ENCODE measurements at places on chromosomes 5 and 9.

- DNase-seq: peak; percentile 32
Measured at GRCh38 chr9:11352612-11353011, 739.8 kb upstream of the PTPRD start.

- DNase-seq: no peak
Measured at GRCh38 chr9:125486152-125486508, 220.9 kb downstream of the MAPKAP1 start.

DNA sequence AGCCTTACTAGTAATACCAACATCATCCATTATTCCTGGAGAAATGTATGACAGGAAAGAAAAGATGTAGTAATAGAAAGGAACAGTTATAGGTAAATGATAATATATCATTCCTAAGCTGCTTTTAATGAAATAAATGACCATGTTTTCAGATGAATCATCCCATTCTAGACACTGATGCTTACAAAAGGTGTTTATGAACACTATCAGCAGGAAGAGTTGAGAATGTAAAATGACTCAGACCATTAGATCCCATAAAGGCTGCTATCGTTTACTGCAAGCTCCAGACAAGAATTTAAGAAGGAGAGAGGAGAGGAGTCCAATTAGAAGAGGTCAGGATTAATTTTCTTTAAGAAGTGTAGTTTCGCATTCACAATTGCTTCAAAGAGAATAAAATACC lies 1033.5 kb downstream of the EFNA5 start:
- DNase-seq: no peak

DNA sequence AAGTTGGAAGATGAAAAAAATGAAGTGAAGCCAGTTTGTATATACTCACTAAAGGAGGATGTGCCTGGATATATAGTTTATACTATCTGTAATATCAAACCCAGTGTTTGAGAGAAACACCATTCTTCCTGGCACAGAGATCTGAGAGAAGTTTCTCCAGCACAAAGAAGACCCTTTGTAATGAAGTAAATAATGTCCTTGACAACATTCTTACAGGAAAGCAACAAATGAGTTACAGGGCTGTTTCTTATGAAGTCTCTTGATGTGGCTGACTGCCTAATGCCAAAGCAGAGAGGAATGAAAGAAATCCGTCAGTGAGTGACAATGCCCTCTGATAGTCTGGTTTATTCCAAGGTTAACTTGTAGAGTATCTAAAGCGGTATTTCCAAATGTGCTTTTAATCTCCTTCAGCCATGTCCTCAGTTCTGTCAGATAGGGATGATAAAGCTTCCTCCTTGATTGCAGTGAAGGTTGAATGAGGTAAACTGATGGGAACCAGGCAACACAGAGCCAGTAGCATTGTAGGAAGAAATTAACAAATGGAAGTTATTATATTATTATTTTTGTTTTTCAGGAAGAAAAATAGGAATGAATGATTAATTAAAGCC lies 123.1 kb upstream of the ZNF608 start:
- DNase-seq: no peak

GRCh38 chr9:33924978-33925797 lies 108.2 kb downstream of the UBE2R2 start:
- no peak for DNase-seq

- no peak for DNase-seq
Measured at GRCh38 chr9:112011051-112011620, 114.5 kb downstream of the UGCG start.

DNA sequence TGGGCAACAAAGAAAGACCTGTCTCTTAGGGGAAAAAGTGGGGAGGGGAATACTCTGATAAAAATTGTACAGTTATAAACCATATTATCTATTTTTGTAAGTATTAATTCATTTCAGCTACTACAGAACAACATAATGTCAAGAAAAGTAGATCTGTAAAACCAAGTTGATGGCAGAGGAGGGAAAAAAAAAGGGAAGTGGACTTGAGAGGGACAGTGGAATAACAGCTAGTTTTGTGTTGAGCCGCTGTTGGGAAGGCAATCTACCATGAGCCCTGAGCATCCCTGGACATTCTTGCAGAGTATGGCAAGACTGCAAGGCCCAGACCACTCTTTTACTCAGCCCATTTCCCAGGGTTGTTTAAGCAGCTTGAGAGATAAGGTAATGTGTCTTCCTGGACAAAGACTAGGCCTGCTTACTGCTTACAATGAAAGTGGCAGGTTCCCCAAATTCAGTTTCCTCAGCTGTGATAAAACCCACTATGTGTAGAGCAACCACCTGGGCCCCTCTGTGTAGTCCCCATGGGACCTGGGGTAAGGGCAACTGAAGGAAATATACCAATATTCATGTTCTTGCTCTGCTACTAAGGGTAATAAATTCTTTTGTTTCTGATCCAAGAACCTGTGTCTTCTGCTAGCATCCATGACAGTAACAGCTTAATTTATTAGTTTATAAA lies 25.0 kb downstream of the CEP120 start:
- no peak for DNase-seq

GRCh38 chr5:80399526-80400239 lies 8.2 kb upstream of the ZFYVE16 start:
- no peak for DNase-seq

DNA sequence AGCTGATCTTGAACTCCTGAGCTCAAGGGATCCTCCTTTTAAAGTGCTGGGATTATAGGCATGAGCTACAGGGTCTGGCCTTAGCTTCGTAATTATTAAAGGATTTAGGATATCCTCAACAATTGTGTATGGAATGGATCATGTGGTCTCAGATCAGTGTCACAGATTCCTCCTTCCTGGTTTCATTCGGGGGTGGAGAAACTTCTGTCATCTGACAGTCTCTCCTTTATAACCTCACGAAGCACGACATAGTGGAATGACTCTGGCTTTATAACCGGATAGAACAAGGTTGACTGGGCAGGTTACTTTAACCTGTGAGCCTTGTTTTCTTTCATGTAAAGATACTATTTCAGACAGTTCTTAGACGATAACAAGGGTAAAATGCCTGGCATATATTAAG lies 4.4 kb upstream of the GNG10 start:
- no peak for DNase-seq

DNA sequence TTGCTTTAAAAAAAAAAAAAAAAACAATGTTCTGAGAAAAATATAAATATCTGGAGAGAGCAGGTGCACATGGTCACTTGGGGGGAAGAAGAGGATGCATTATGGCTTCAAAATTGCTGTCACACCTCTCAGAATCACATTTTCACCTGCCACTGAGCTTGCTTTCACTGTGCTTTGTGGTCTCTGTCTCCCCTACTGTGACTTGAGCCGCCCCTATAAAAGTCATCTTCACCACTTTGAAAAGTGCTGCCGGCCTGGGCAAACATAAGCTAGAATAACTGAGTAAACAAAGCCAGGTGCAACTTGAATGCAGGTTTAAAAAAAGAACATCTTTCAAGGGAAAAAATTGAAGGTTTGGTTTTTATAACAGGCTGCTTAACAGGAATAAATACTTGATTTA lies 368.1 kb upstream of the GRIA1 start:
- DNase-seq: peak; percentile 100

GRCh38 chr5:10387690-10388089 lies 34.2 kb downstream of the MARCHF6 start:
- DNase-seq: no peak

GRCh38 chr5:160685219-160685618 lies 166.8 kb downstream of the ATP10B start:
- DNase-seq: no peak

DNA sequence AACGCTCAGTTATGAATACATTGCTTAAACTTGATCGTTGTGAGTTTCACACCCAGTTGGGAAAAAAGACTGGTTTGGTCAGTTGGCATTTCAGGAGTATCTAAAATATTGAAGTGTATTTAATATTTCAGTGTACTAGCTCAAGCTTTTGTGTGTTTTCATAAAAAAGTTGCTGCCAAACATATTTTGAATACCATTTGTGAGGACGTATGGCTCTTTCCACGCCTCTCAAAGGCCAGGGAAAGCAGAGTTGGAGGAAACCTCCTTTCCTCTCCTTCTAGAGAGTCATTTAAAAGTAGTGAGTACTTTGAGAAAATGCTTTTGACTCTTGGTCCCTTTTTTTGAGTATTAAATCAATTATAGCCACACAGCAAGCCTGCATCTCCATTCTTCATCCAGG lies 43.2 kb upstream of the ANKRD33B start:
- no peak for DNase-seq

DNA sequence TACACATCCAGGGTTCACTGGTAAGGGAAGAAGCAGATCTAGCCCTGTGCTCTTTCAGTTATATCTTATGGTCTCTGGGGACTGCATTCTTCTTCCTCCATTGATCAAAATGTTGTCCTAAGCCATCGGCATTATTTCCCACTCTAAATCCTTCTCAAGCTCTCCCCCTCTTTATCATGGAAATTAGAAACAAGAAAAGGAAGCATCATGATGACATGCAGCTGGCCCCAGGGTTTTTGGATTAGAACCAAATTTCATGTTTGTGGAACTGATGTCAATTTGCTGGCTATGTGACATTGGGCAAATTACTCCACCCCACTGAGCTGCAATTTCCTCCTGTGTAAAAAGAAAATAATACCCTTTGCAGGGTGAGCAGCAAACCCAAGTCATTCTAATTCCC lies 39.5 kb downstream of the MFAP3 start:
- peak; percentile 98 for DNase-seq

DNA sequence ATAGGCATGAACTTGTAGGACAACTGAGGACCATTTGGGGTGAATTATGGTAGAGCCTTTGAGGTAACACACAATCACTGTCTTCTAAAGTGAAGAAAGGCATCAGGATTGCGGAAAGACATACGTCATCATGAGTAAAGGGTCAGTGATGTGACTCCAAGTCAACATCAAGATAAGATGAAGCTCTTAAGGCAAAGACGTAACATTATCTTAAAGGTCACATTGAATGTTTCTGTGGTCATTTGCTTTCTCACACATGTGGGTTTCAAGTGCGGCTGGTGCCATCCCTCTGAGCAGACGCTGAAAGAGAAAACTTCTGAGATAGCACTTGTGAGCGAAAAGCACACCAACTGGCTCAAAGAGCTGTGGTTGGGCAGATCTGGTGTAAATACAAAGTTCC lies 63.3 kb upstream of the GRAMD2B start:
- DNase-seq: no peak

DNA sequence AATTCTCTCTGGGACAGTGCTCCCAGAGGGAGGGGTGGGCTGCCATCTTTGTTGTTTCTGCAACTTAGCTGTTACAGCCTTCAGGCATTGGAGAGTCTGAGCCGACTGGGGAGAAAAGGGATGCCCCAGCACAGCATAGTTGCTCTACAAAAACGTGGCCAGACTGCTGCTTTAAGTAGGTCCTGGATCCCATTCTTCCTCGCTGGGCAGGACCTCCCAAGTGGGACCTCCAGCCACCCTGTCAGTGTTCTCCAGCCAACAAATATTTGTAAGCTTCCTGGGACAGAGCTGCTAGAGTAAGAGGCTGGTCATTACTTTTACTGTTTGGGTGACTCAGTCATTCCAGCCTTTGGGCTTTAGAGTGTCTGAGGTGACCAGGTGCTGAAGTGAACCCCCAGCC lies 292.7 kb upstream of the NREP start:
- DNase-seq: no peak

DNA sequence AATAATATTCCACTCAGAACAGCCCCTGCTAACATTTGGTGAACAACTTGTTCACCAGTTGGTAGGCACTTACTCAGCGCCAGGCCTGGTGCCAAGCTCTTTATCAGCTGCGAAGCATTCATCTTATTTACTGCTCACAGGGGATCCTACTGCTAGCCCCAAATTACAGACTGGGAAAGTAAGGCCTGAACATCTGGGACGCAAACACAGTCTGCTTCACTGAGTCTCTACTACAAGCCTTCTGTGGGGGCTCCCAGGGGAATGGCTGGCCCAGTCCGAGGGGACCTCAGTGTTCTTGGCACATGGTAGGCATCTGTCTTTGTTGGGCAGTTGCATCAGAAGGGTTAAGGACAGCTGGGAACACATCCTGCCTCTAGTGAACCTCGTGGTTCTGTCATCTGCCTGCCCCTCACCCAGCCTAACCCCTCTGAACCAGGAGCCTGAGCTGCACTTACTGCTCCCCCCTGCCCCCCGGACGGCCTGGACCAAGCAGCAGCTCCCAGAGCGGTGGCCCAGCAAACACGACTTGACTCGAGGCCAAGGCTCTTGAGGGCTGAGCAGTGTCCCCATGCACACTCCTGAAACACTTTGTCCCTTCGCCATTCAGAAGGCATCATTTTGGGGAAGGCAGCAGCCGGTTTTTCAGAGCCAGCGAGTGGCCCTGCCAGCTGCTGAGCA lies at the start of gene PHYHD1:
Gene PHYHD1, plus strand, starts transcription at position 602 of the 678 bp plus-strand sequence. CDS start 1,342 bp downstream, outside the sequence.
- DNase-seq: no peak

GRCh38 chr5:178399701-178400095 lies 167.1 kb upstream of the PHYKPL start:
- no peak for DNase-seq

DNA sequence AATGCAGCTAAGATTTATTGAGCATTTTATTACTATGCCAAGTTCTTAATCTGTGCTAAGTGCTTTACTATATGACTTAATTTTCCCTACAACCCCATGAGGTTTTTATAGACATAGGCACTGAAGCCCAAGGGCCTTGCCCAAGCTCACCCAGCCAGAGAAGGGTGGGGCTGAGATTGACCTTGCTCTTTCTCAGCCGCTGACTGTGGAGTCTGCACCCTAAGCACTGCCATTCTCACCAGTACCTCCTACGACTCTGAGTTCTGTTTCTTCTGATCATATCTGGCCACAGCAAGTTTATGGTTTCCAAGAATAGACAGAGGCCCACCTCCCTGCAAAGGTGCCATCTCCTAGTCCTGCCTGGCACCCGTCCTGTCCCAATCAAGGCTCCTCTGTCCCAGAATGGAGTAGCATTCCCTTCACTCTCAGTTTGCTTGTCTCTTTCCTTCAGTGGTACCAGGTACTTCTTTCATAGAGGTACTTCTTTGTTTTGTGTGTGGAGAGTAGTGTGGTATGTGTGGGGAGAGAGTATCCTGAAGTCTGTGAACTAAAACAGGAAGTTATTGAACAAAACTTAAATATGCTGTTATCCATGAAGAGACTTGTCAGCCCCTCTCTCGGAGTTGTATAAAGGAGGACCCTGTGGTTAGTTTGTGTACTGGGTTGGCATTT lies 42.6 kb downstream of the CSF1R start:
- no peak for DNase-seq

- no peak for DNase-seq
Measured at GRCh38 chr5:604391-604831, 7.7 kb upstream of the CEP72 start.

DNA sequence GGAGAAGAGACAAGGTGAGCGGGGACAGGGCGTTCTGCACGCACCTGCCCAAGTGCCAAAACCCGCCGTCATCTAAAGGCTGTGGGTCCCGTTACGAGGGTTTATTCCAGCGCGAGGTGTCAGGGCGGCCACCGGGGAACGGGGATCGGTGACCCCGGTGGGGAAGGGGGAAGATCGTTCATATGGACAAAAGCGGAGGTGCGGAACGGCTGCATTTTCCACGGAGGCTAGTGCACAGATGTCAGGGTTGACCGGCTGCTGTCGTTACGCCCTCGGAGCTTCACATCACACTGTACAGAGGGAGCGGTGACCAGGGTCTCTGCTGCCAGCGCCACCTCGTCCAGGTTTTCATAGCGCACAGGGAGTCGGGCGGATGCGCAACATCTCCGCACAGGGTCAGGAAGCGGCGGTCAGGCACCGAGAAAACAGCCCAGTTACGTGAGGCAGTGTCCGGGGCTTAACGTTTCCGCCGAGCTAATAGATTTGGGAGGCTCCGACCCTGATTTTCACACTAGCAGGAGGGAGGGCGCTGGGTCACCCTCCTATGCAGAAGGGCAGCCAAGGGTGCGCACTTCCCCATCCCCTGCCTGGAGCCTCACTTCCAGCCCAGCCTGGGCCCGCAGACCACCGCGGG lies 13.5 kb downstream of the BTNL9 start:
- peak; percentile 26 for DNase-seq

GRCh38 chr5:59746241-59746765 lies 147.2 kb downstream of the PDE4D start:
- DNase-seq: no peak

GRCh38 chr5:158940977-158941376 lies 158.7 kb downstream of the EBF1 start:
- no peak for DNase-seq
